MG63 (cell line): ENCODE measurements at places on chromosomes 1 and 21. TPM values are rescaled to one million over a fixed set of nuclear protein-coding genes. Genes with fewer than 3 reads are reported as not detected.
A peak's percentile ranks its signal among the peaks of the same experiment; 100 is the strongest.

The LCA5L gene
- total RNA-seq = 0.59 TPM in 2 replicates

The STUM gene
- total RNA-seq = not detected in 2 replicates

The AGT gene
- total RNA-seq = not detected in 2 replicates

The ITGB2 gene
- 4.3 and 12.9 TPM in 2 replicates for total RNA-seq

The PSEN2 gene
- 25.1 and 37.2 TPM in 2 replicates for total RNA-seq

The TTLL7 gene
- total RNA-seq = 0.03 TPM in 1 of 2 replicates, not detected in the other

GRCh38 chr1:212488436-212489283 is 55.9 kb downstream of the NENF start:
- peak; percentile 69 for DNase-seq

GRCh38 chr1:3190256-3191041 is 121.4 kb downstream of the PRDM16 start:
- DNase-seq = no peak

DNA sequence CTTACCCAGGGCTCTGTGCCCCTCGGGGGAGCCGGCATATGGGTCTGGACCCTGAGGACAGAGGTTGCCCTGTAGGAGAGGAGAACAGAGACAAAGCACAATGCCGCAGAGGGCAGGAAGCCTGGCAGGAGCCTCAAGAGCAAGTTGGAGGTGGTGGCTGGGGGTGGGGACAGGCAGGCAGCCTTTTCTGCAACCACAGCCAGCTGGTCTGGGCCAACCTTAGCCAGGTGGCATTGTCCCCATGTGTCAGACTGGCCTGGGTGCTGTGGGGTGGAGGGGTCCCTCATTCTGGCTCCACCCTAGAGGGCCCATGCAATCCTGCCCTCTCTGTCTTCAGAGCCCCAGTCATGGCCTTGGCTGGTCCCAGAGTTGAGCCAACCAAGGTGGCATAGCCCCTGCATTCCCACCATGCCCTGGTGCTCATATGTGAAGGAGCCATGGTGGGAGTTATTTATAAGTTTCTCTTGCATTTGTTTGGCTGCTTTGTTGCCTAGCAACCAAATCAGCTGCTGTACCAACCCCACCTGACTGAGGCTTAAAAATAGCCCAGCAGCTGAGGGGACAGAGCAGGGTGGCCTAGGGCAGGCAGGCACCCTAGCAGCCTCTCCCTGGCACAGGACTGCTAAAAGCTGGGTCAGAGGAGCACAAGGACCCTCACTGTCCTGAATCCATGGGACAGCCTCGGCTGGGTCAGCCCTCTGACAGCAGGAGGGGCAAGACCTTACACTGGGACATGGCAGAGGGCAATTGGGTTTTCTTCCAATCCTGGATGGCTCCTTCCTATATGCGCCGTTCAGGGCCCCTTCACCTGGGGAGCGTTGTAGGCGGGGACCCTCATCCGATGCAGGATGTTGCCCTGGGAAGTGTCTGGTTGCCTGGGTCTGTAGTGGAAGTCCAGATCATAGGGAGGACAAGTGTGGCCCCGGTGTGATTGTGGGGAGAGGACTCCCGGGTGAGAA is 19.5 kb downstream of the MAP7D1 start:
- DNase-seq = no peak

GRCh38 chr1:184150776-184151531 is 99.4 kb downstream of the TSEN15 start:
- DNase-seq = peak; percentile 93

- peak; percentile 73 for DNase-seq
Observed at GRCh38 chr1:38444311-38444710, 397.7 kb upstream of the POU3F1 start.

DNA sequence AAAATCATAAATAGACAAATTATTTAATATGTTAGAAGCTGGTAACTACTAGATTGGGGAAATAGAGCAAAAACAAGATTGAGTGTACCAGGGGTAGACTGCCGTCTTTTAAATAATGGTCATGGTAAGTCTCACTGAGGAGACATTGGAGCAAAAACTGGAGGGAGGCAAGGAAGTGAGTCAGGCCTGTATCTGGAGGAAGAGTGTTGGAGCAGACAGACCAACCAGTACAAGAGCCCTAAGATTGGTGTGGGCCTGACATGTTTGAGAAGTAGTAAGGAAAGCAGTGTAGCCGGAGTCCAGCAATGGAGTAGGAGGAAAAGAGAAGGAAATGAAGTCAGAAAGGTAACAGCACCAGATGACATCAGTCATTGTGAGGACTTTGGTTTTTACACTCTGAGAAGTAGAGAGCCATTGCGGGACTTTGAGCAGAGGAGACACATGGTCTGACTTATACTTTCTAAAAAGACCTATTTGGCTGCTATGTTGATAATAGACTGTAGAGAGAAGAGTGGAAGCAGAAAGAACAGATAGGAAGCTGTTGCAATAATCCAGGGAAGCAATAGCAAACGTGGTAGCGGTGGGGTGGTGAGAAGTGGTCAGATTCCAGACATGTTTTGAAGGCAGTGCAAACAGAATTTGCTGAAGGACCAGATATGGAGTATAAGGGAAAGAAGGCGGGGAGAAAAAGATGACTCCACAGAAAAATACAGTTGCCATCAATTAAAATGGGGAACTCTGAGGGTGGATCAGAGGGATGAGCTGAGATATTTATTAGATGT is 44.7 kb upstream of the GJA5 start:
- no peak for DNase-seq

DNA sequence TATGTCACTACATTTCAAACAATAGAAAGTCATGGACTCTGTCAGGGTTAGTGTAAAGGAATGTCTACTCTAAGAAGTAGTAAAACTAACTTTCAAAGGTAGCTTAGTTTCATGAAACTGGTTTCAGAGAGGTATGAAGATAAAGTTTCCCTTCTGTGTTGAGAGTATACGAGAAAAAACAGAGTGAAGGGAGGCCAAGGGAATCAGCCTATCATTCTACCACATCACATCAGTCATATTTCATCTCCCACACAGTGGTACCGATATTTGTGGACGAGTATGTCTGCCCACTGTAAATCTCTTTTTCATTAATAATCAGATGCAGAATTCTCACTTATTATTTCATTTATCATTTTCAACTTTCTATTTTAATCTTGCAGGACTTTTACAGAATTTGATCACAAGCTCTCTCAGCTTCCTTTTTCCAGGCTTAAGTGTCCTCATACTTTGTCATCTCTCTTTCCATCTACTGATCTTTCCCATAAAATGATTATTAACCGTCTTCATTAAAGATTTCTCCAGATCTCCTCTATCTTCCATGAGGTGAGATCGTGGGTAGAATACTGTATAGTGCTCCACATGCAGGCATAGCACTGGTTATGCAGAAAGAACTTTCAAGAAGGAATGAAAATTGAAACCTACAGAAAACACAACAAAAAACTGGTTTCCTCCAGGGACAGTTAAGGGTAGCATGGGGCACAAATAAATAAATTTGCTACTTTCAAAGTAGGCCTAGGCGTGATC is 11.5 kb upstream of the IFI16 start:
- DNase-seq = no peak

- DNase-seq = no peak
Observed at GRCh38 chr1:65440322-65440900, 19.9 kb downstream of the LEPR start.

- DNase-seq = no peak
Observed at GRCh38 chr1:183164963-183165362, 21.1 kb upstream of the LAMC2 start.

- DNase-seq = no peak
Observed at GRCh38 chr1:245310571-245311531, 156.1 kb downstream of the KIF26B start.
